H54 (cell line): ENCODE measurements at places on chromosomes 5 and 9.

- no peak for DNase-seq
These were observed 212.8 kb downstream of the GNA14 start for GRCh38 chr9:77435277-77435676.

GRCh38 chr5:179866241-179867078, 7.8 kb upstream of the MRNIP start:
- DNase-seq: no peak

DNA sequence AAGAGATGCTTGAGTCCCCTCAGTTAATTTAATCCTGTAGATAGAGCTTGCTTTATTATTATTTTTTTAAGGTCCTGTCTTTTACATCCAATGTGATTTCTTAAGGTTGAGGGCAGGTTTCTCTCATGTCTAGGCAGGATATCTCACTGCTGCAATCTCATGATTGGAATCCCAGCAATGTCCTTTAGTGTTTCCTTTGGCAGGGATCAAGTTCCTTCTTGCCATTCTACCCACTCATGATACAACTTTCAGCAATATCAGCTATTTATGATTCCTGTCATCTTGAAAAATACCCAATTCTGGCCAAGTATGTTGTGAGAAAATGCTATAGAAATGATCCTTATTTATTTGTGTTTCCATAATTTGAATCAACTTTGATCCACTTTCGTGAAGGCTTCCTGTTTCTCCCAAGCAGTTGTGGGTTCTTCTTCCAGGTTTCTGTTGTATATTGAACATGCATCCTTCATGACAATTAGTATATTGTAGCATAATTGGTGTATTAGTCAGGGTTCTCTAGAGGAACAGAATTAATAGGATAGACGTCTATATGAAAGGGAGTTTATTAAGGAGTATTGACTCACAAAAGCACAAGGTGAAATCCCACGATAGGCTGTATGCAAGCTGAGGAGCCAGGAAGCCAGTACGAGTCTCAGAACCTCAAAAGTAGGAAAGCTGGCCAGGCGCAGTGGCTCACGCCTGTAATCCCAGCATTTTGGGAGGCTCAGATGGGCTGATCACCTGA, 18.4 kb upstream of the VPS13A start:
- no peak for DNase-seq

GRCh38 chr9:132487351-132487791, 77.4 kb downstream of the CFAP77 start:
- DNase-seq: no peak

DNA sequence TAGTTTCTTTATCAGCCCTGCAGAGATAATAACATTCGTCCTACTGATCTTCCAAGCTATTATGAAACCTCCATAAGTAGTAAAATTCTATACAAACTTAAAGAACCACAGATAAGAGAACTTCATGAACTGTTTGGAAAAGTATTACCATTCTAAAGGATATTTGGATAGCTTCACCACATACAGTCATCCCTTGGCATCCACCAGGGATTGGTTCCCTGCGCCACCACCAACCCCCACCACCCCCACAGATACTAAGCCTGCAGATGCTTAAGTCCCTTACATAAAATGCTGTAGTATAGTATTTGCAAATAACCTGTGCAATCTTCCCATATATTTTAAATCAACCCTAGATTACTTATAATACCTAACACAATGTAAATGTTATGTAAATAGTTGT, 61.4 kb upstream of the SHISAL2B start:
- no peak for DNase-seq

- no peak for DNase-seq
These were observed 64.8 kb downstream of the ALDH1A1 start for GRCh38 chr9:72888067-72888466.

DNA sequence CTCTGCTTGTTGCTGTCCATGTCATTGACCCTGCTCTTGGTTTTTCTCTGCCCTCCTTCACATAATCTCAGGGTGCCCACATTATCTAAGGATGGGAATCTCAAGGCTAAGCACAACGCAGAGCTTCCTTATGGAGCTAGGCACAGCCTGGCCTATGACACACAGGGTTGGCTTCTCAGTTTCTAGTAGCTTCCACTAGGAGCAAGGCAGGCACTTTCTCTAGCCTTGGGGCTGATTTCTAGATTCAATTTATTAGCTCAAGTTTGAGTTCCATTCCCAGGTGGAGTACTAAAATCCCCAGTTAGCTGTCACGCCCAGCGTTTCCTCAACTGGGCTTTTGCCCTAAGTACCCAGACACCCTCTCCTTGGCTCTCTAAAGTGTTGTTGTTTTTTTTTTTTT, 12.4 kb downstream of the IL4 start:
- DNase-seq: no peak

- peak; percentile 63 for DNase-seq
These were observed 50.0 kb upstream of the SLC25A51 start for GRCh38 chr9:37953775-37954437.

GRCh38 chr5:41112486-41113455, 41.6 kb upstream of the MROH2B start:
- no peak for DNase-seq

DNA sequence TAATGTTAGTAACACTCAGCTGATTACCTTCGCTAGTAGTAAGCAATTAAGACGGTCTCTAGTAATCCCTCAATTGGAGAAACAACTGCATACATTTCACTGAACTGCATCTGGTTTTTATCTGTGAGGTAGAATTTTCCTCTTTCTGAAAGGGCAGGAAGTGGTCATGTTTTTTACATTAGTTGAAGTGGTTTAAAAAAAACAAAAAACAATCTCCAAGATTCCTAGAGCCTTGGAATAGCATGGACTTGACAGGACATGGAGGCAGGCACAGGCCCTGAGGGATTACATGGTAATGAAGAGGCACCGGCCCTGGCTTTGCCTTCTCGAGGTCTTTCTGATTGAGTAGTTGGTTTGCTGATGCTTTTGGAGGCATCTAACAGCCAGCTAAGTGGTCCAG, 25.8 kb downstream of the THBS4 start:
- DNase-seq: no peak

GRCh38 chr9:4674783-4675182, 4.6 kb upstream of the CDC37L1 start:
- no peak for DNase-seq

DNA sequence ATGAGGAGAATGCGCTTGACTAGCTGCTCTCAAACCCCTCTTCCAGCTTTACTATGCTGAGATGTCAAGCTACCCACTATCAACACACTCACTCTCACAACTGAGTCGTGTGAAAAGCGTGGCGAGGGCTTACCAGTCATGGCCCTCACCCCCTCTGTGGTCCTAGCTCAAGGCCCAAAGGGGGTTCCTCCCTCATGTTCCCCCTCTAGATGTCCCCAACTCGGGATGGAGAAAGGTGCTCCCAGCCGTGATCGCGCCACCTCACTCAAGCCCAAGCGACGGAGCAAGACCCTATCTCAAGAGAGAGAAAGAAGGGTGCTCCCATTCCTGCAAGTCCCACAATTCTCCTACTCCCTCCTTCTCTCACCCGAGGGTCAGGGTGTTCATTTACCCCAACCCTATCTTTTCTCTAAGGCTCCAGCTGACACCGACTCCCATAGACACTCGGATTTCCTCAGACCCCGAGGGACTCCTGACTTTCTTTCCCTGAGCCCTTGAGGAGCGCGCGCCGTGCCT, 559 bp downstream of the SLC38A9 start:
- no peak for DNase-seq

DNA sequence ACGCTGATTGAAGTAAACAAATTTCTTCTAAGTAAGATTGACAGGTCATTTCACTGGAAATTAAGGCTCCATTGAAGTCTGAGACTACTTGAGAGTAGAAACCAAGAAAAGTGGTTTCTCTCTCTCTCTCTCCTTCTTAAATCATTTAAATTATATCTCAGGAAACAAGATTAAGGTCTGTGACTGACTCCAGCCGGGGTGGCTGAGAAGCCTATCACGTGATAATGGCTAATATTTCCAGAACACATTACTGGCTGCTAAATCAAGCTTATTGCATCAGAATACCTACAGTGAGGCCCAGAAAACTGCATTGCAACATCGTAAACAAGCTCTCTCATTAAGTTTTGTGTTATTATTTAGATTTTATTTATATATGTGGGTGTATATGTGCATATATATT, 88.4 kb downstream of the PTCD2 start:
- no peak for DNase-seq

DNA sequence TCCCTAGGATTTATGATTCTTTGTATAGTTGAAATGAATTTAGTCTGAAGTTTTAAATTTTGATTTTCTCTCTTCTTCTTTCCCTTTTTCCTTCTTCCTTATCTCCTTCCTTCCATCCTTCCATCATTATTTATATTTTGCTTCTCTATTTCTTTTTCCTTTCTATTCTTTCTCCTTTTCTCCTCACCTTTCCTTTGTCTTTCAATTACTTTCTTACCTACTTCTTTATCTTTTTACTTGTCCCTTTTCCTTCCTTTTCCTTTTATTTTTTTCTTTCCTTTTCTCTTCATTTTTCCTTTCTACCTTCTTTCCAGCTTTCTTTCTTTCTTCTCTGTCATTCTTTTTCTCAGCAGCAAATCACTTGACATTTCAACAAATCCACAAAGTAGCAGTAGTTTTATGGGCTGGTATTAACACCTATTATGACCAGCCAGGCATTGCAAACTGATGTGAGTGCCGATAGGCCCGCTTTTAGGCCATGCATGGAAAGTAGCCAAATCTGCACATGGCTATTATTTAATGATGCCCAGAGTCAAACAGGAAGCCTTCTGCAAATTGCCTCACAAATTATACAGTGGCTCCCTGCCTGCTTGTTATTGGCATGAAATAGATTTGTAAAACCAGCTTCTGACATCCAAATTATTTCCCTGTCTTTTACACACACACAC, 37.1 kb upstream of the NR3C1 start:
- no peak for DNase-seq

DNA sequence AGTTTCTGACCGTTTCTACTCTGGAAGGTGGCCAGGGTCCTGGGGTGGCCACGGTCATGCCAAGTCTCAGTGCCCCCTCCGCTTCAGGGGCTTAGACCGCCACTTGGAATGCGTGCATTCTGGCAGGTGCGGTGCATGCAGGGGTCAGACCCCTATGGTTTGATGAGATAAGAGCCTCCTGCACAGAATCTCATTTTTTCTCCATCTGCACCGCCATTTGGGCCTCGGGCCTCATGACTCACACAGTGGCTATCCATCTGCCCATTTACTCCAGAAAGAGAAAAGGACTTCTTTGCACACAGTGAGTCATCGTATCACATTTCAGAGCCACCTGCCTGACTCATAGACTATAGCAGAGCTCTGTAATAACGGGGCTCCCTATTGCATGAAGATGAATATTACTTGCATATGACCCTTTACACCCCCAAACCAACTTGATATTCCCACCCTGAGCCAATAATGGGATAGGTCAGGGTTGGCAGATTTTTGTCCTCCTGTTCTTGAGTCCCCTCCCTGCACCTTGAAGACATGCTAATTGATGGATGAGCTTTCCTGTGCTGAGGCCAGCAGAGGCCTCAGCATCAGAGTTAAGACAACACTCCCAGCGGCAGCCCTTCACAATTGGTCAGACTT, 157.4 kb downstream of the NR3C1 start:
- peak; percentile 68 for DNase-seq

- no peak for DNase-seq
These were observed 229.0 kb downstream of the ARL15 start for GRCh38 chr5:54081415-54081814.
